Activated CD4-positive, CD25-positive, alpha-beta regulatory T cell treated with anti-CD3 and anti-CD28 coated beads, Interleukin-2, amount 50 U/mL, for 16 hours (primary cell): ENCODE measurements at places on chromosomes 4 and X.

DNA sequence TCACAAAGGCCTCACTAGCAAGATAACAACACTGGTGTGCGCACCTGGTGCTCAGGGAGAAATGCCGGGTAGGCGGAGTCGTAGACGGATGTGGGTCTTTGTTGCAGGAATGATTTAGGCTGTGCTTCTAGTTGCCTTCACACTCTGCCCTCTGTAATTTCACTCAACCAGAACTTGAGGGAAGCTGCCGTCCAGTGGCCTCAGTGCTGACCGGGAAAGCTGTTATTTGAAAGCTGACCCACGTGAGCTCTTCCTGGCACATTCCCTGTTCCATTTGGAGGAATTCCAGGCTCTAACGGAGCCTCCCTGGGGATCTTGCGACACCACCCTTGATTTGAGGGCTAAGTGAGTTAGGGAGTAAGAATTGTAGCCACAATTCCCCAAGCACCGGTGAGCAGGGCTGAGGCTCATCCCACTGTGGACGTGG lies 15.9 kb downstream of the SH3TC1 start:
- DNase-seq, result no peak

DNA sequence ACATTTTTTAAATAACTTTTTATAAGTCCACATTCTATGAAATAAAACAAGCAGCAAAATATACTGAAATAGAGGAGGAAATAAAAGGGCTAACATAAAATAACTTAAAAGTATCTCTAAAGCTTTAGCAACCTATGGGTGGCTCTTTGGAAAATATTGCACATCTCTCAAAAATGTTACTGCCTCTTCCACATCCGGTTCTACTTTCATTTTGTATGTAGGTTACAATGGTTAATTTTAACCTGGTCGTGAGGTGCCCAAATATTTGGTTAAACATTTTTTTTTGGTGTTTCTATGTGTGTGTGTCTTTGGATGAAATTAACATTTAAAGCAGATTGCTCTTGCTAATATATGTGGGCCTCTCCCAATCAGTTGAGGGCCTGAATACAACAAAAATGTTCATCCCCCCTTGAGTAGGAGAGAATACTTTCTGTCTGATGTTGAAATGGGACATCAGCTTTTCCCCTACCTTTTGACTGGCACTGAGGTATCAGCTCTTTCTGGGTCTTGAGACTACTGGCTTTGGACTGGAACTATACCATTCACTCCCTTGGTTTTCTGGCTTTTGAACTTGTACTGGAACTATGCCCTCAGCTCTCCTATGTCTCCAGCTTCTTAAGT lies 353.0 kb downstream of the ADAM29 start:
- DNase-seq, result no peak

GRCh38 chrX:73785493-73785892 lies 222.5 kb downstream of the CHIC1 start:
- no peak for DNase-seq

DNA sequence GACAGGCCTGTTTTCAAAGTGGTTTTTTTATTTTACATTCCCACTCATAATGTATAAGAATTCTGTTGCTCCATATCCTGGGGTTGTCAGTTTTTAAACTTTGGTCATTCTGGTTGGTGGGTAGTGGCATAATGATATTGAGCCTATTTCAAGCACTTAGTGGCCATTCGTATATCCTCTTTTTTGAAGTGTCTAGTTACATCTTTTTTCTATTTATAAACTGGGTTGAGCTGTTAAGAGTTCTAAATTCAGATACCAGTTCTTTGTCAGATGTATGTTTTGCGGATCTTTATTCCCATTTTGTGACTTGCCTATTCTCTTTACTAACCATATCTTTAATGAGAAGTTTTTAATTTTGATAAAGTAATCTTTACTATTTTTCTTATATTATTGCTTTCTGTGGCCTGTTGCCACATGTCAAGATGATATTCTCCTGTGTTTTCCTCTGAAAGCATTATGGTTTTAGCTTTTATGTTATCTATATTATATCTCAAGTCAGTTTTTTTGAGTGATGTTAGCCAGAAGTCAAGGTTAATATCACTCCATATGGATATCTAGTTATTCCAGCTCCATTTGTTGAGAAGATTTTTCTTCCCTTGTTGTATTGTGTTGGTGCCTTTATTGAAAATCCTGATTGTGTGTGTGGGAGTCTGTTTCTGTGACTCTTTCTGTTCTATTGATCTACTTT lies 110.9 kb downstream of the FHIP1A start:
- DNase-seq, result no peak

GRCh38 chr4:128286474-128287058 lies 1.0 kb downstream of the PGRMC2 start:
- no peak for DNase-seq

DNA sequence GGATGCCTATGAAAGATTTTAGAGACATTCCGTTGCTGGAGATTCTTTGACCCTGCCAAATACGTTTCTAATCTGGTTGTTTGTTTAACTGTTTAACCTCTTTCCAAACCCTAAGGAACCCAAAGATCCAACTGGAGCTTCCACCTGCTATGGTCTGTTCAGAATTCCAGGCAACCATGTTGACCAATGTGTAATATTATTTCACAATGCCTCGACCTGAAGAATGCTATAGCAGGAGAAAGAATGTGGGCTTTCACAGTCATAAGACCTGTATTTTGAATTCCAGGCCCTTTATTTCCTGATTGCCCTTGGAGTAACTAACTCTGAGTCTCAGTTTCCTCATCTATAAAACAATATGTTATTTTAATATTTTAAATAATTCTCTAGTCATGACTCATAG lies 90.8 kb downstream of the COL25A1 start:
- no peak for DNase-seq

GRCh38 chr4:5027346-5027745 lies 8.1 kb upstream of the CYTL1 start:
- DNase-seq, result no peak
